ENCODE measurements at places on chromosomes 2 and 18. TPM values are rescaled to one million over a fixed set of nuclear protein-coding genes. Genes with fewer than 3 reads are reported as not detected.

The UCN gene
- 1.2 TPM for polyA plus RNA-seq

GRCh38 chr2:181146171-181146570, 165.8 kb downstream of the UBE2E3 start:
- DNase-seq: no peak

The LIPG gene
- 7.4 TPM for polyA plus RNA-seq

The CTIF gene
- polyA plus RNA-seq: 39.1 TPM

The CPO gene
- 0.20 TPM for polyA plus RNA-seq

DNA sequence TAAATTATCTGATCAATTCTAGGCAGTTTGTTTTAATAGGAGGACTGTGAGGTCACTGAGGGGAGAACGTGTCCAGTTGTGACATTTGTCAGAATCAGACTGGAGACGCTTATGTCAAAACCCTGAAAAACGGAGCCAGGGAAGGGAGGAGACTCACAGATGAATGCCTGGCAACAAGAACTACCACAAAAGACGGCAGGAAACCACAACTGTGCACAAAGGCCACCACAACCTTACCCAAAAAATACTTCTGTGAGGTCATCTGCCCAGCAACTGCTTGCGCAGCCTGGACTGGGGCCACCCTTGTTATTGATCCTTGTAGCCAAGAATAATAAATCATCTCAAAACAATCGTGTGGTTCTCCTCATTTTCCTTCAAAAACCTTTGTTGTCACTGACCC, 173.0 kb upstream of the ALKAL2 start:
- DNase-seq: no peak

DNA sequence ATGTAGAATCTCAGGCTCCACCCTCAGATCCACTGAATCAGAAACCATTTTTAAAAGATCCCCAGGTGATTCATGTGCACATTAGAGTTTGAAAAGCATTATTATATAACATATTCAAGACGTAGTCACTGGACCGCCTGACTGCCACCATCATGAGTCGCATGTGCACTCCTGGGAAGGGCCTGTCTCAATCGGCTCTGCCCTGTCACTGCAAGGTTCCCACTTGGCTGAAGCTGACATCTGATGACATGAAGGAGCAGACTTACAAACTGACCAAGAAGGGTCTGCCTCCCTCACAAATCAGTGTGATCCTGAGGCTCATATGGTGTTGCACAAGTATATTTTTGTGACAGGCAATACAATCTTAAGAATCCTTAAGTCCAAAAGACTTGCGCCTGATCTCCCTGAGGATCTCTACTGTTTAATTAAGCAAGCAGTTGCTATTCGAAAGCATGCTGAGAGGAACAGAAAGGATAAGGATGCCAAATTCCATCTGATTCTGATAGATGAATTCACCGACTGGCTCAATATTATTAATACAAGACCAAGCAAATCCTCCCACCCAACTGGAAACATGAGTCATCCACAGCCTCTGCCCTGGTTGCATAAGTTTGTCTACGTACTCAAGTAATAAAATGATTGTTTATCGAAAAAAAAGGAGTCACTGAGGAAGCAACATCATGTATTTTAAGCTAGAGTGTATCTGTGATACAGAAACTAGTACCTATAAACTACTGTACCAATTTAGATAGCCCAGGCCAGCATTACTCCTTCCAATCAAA, 26.2 kb downstream of the ATAD2B start:
- DNase-seq: no peak

DNA sequence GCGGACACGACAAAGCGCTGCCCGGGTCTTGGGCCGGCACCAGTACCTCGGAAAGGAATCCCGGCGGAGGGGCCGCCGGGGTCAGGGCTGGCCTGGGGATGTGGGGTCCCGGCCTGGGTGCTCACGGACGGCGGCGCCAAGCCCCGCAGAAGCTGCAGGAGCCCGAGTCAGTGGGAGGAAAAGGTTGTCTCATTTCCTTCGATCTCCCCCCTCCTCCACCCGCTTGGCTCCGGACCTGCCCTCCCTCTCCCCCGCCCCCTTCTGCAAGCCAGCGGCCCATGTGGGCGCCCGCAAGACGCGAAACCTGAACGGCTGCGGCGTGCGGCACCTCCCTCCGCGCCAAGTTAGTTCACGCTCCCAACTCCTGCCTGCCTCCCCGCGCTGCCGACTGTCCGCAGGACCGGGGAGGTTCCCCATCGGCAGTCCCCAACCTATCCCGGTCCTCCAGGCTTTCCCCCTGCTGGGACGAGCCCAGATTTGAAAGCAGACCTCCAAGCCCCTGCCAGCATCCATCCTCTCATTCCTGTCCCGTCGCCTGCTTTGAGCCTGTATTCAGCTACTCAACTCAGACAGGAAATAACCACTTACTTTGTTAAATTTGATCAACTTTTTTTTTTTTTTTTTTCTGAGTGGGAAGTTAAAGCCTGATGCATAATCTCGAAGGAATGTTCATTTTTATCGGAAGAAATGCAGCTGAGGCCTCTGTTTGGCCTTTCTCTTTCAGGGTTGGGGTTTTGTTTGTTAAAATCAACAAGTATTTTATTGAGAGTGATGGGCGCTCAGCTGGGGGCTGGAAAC, at the start of gene EVA1A:
Gene EVA1A, minus strand, starts transcription at position 172 of the 798 bp plus-strand sequence. CDS start 42,799 bp downstream, outside the sequence.
- peak; percentile 66 for DNase-seq

GRCh38 chr2:103529798-103530502, 768.1 kb downstream of the TMEM182 start:
- DNase-seq: no peak

DNA sequence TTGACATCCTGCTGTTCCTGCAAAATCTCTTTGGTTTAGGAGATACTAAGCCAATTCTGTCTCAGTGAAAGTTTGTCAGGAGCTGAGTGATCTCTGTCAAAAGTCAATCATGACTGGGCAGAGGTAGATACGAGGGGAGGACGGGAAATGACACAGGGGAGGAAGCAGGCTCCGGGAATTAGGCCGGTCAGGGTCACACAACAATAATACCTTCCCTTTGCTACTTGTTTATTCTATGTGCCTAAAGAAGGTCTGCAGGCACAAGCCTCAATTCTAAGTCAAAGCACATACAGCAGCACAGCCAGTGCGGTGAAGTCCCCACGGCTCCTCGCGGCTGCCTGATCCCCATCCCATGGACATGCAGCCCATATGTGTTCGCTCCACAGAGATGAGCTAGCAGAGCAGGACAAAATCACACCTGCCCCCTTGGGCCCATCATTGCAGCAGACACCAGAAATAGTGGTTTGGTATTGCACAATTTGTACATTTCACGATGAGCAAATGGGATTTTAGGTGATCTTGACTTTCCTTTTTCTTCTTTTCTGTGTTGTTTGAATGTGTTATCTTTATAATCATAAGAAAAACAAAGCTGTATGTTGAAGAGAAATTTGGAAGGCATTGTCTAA, 141.4 kb downstream of the VAPA start:
- no peak for DNase-seq

The CNDP1 gene
- polyA plus RNA-seq: not detected

DNA sequence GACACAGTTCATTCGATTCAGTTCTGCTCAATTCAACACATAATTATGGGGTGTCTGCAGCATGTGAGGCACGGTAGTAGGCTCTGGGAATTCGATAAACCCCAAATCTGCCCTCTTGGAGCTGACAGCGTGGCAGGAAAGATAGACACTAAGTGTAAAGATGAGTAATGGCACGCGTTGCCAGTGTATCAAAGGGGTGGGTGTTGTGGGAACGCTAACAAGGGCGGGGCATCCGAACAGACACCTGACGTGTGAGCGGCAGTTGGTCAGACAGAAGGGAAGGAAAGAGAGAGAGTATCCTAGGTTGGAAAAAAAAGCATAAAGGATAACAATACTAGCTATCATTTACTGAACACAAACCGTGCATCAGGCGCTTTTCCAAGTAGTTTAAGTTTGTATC, 125.7 kb upstream of the HAAO start:
- no peak for DNase-seq

DNA sequence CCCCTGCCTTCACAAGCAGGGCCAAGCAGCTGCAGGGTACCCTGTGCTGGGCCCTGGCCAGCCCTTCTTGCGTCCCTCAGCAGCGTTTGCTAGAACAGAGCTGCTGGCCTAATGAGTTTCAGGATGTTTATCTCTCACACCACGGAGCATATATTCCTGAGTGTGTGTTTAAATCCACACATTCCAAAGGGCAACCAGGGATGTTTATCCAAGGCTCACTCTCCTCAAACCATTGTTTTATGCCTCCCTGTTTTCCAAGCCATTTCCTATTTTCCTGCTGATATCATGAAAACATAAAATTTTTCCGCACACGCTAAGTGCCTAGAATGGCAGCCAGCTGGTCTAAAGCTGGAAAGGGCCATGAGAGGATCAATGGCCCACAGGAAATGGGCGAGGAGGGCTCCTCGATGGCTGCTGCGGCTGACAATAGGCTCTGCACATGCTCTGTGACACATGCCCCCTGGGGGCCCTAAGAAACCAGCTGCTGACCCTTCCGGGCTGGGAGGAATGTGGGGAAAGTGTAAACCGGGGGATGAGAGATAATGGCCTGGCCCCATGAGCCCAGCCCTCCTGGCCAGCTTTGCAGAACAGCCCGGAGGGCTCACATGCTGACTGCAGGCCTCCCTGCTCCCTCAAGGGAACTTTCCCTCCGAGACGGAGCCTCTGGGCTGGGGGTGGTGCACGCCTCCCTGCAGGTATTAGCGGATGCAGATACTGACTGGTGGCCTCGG, 194.0 kb downstream of the NDUFA10 start:
- DNase-seq: no peak

GRCh38 chr2:128710729-128711128, 392.1 kb upstream of the HS6ST1 start:
- no peak for DNase-seq

The SPATA3 gene
- polyA plus RNA-seq: not detected

- DNase-seq: no peak
These were observed 42.4 kb downstream of the GYPC start for GRCh38 chr2:126698376-126698775.

The ALK gene
- 0.12 TPM for polyA plus RNA-seq

DNA sequence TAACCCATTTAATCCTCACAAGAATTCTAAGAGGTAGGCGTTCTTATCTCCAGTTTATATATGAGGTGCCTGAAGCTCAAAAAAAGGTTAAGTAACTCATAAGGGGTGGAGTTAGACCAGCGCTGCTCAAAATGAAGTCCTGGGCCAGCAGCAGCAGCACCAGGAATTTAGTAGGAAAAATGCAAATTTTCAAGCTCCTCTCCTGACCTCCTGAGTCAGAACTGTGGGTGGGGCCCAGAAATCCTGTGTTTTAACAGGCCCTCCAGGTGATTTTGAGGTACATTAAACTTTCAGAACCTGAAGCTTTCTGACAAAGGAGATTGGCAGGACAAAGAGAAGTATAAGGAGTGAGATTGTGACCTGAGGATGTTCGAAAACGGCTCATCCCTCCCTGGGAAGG, 66.0 kb upstream of the CCDC85A start:
- DNase-seq: no peak

DNA sequence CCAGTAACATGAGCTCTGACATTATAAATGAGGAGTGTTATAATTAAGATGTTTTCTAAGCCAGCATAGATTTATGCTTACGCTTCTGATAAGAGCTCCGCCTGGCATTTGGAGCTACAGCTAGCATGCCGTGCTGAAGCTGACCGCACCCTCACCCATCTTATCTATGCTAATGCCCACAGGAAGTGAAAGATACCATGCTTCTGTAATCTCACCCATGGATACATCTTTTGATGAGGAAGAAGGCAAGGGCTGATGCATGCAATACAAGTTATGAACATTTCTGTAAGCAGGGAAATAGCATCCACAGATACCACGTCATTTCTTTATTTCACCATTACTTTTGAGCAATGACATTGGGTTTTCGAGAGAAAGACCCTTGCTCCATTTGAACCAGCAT, 82.3 kb downstream of the ARL4C start:
- no peak for DNase-seq

DNA sequence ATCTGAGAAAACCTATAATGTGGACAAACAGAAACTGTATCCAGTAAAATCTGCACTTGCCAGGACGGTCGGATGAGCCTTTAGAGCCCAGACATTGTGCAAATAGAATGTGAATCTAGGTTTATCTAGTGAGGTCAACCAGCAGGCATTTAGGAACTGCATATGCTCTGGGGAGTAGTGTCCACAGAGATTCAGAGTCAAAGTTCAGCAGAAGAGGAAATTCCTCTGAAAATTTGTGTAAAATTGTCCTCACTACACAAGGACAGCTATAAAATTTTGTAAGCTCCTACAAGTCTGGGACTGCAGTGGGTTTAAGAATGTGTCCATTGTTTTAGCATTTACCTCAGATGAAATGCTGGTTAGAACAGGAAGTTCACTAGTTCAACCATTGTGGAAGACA, 9.8 kb upstream of the NDUFV2 start:
- DNase-seq: no peak

The XPO1 gene
- polyA plus RNA-seq: 150 TPM

The REEP1 gene
- 35.8 TPM for polyA plus RNA-seq

The RNF125 gene
- 10.9 TPM for polyA plus RNA-seq

GRCh38 chr2:219025637-219026585, 15.4 kb downstream of the CFAP65 start:
- no peak for DNase-seq

DNA sequence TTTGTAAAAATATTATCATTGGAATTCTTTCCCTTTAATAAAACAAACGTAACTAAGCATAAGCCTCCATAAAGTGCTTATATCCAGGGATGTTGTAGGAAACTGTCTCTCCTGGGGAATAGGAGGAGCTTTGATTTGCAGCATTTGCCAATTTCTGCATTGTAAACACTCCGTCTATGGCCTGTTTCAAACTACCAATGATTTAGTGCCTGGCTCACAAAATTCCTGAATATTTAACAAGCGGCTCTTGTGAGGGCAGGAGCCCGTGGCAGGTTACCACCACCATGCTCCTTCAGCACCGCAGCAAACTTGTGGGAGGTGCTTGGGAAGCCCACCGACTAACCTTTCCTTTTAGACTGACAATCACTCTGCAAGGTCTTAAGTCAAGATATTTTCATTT, 520.3 kb downstream of the SOX11 start:
- peak; percentile 25 for DNase-seq

GRCh38 chr2:155687181-155687580, 645.3 kb downstream of the NR4A2 start:
- DNase-seq: no peak

DNA sequence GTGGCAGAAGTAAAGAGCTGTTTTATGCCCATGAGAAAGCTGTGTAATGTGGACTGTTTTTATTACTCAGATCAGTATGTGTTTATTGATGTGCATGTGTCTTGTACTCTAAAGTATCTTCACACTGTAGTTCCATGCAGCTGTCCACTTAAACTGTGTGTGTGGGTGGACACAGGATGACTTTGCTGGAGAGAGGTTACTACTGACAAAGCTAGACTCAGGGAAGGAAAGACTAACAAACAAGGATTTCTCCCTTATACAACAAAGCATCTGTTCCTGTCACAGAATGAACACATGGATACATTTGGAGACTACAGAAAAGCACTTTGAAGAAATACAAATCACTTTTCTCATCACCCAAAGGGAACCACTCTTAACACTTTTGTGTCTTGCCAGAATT, 10.0 kb downstream of the FHOD3 start:
- DNase-seq: no peak

The DCC gene
- 0.26 TPM for polyA plus RNA-seq

The ALPP gene
- not detected for polyA plus RNA-seq
